ENCODE measurements at places on chromosomes 5 and 9.

DNA sequence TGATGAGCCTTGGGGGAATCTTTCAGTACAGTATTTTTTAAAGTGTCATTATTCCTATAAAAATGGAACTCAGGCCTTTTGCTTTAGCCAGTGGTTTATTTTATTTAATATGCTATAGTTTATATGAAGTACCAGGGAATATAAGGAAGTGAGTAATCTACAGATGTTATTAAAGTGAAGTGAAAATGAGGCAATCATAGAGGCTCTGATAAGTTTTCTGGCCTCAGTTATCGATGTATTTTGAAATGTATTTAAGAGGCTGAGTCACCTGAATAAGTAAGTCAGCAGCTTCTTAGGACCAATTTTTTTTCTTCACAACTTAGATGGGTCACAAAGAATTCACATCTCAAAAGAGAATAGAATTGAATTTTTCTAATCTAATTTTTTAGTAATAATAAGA is 829.0 kb downstream of the DNAH5 start:
- no peak overlapping the region for H3K4me3 ChIP-seq
- H3K36me3 ChIP-seq: no peaks in the 10 kb centered on the region
- no peaks in the 10 kb centered on the region for H3K27me3 ChIP-seq
- no peak for DNase-seq

- no peak overlapping the region for H3K27ac ChIP-seq
- peaks cover 8% of the 10 kb centered on the region for H3K36me3 ChIP-seq
- no peak for DNase-seq
- H3K27me3 ChIP-seq: no peaks in the 10 kb centered on the region
- H3K4me3 ChIP-seq: peak overlapping the region; percentile 49
- H3K4me1 ChIP-seq: peaks cover 49% of the 10 kb centered on the region
Observed at GRCh38 chr9:83688921-83689320, 18.8 kb downstream of the UBQLN1 start.

DNA sequence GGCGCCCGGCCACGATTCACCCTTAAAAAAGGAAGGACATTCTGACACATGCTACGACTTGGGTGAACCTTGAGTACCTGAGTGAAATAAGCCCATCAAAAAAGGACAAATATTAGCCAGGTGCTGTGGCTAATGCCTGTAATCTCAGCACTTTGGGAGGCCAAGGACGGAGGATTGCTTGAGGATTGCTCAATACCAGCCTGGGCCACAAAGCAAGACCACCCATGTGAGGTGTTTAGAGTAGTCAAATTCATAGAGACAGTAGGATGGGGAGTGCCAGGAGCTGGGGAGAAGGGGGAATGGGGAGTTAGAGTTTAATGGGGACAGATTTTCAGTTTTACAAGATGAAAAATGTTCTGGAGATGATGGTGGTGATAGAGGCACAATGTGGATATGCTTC is 32.1 kb upstream of the IER5L start:
- no peak for DNase-seq
- H3K27me3 ChIP-seq: no peaks in the 10 kb centered on the region
- H3K36me3 ChIP-seq: no peaks in the 10 kb centered on the region
- H3K4me3 ChIP-seq: no peak overlapping the region
- H3K4me1 ChIP-seq: peaks cover 16% of the 10 kb centered on the region

GRCh38 chr5:138929571-138929955 is 54.4 kb upstream of the LRRTM2 start:
- no peaks in the 10 kb centered on the region for H3K27me3 ChIP-seq
- no peak overlapping the region for H3K4me3 ChIP-seq
- H3K27ac ChIP-seq: no peak overlapping the region
- no peak for DNase-seq
- H3K4me1 ChIP-seq: no peaks in the 10 kb centered on the region
- peaks cover 55% of the 10 kb centered on the region for H3K36me3 ChIP-seq

All from CD4-positive, CD25-positive, alpha-beta regulatory T cell (primary cell).